ENCODE measurements at places on chromosomes 4 and X. TPM values are rescaled to one million over a fixed set of nuclear protein-coding genes. Genes with fewer than 3 reads are reported as not detected.
A peak's percentile ranks its signal among the peaks of the same experiment; 100 is the strongest.

DNA sequence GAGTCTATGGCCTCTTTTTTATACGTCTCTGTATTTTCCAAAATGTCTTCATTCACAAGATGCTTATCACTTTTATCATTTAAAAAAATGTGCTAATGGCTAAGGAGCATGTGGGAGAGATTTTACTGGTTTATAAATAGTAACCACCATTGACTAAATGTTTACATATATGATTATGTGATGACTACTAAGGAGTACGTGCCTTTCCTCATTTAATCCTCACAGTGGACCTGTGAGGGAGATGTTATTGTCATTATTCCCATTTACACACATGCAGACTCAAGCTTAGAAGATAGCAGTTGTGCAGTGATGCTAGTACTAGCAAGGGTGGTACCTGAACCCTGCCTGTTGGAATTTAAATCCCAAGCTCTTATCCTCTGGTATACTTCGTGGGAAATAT lies 2.4 kb downstream of the SRD5A3 start:
- H3K36me3 ChIP-seq = peaks cover 17% of the 10 kb centered on the region
- no peak for DNase-seq
- H3K4me3 ChIP-seq = peak overlapping the region; percentile 87

GRCh38 chrX:153057281-153057680 lies 1.0 kb downstream of the PNMA3 start:
- H3K4me3 ChIP-seq = no peak overlapping the region
- no peak overlapping the region for H3K27ac ChIP-seq
- no peaks in the 10 kb centered on the region for H3K36me3 ChIP-seq

GRCh38 chrX:45683914-45684313 lies 483.2 kb upstream of the DIPK2B start:
- H3K27me3 ChIP-seq = no peaks in the 10 kb centered on the region
- H3K36me3 ChIP-seq = no peaks in the 10 kb centered on the region
- no peak overlapping the region for H3K4me3 ChIP-seq
- H3K4me1 ChIP-seq = peaks cover 4% of the 10 kb centered on the region

- H3K27ac ChIP-seq = no peak overlapping the region
- DNase-seq = no peak
- H3K27me3 ChIP-seq = no peaks in the 10 kb centered on the region
- no peaks in the 10 kb centered on the region for H3K36me3 ChIP-seq
- no peaks in the 10 kb centered on the region for H3K4me1 ChIP-seq
Measured at GRCh38 chr4:35710343-35710742, 534.0 kb downstream of the ARAP2 start.

DNA sequence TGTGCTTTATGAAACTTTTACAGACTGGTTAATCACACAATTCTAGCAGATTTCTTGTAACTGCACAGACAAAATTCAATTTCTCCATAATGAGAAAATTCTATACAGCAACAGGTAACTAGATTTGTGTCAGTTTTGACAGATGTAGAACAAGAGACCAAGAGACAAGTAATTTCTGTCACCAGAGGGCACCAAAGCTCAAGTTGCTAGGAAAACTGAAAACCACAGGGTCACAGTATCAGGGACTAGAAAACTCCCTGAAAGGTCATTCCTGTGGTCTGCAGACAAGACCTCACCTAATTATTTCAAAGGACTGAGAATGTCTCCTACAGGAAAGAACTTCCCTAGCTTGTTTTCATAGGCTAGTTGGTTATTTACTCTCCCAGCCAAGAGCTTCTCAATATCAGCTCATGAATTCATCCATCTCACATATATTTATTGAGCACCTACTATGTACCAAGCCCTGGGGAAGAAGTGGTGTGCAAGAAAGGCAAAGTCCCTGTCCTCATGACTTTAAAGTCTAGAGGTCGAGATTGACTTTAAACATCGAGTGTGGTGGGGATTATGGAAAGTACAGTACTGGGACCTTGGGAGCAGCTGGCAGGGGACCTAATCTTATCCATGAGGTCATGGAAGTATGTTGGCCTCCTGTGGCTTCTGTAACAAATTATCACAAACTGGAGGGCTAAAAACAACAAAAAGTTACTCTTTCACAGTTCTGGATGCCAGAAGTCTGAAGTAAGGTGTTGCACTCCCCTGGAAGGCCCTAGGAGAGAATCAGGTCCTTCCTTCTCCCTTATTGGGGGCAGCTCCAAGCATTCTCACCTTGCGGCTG lies 47.8 kb upstream of the SETD7 start:
- H3K27ac ChIP-seq = no peak overlapping the region
- H3K4me3 ChIP-seq = no peak overlapping the region
- H3K4me1 ChIP-seq = peaks cover 15% of the 10 kb centered on the region
- peaks cover 12% of the 10 kb centered on the region for H3K27me3 ChIP-seq

DNA sequence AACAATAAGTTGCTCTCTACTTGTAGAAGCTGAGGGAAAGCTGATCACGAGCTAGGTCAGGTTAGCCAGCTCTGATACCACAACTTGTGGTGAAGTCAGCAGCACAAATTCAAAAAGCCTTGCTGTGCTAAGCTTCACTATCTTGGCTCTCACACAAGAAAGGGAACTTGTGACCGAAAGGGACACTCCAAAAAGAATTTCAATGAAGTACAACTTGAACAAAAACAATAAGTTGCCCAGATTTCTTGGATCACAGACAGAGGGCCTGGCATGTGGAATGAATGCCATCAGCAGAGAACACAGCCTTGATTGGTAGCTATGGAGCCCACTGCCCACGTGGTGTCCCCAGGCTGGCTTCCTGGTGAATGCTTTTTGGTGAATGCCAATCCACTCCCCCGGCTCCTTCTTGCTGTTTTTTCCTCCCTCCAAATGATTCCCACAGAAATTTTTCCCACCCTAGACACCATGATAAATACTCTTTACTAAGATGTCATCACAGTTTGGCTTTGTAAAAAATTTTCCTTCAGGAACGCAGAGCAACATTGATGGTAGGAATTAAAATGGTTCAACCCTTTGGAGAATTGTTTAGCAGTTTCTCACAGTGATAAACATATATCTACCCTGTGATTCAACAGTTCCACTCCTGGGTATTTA lies 82.6 kb downstream of the ANXA3 start:
- no peaks in the 10 kb centered on the region for H3K27me3 ChIP-seq
- DNase-seq = no peak
- H3K4me1 ChIP-seq = peaks cover 12% of the 10 kb centered on the region
- H3K4me3 ChIP-seq = no peak overlapping the region

GRCh38 chr4:8318509-8318908 lies 49.0 kb downstream of the HTRA3 start:
- H3K4me1 ChIP-seq = no peaks in the 10 kb centered on the region
- peaks cover 3% of the 10 kb centered on the region for H3K27me3 ChIP-seq
- H3K36me3 ChIP-seq = no peaks in the 10 kb centered on the region

DNA sequence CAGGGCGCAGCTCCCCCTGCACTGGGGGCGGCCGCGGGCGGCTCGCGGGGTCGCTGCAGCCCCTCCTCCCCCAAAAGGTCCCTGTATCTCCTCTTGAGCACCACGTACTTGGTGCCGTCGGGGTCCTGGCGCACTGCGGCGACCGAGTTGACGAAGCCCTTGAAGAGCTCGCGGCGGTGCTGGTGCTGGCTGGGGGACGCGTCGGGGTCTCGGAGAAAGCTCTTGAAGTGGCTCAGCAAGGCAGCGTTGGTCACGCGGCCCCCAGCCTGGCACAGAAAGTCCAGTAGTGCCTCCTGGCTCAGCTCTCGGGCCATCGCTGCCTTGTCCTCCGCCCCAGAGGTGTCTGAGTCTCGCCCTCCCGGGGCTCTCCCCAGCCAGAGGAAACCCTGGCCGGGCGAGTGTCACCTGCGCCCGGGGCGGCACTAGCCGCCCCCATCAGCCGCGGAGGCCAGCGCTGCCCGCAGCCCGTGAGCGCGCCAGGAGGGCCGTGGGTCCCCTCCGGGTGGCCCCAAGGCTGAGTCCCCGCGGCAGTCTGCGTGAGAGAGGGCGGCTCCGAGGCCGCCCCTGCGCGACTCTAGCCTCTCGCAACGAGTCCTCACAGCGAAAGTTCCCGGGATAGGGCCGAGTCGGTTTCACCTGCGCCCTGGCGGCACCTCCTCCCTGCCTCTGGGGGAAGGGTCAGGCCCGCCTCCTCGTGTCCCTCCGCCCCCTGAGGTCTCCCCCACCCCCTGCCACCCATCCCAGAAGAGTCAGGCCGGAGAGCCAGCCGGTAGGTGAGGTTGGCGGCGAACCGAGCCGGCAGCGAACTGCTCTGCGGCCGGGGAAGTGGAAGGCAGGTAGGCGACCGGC lies at the start of gene SOWAHB:
SOWAHB (minus strand) TSS at position 609 of the 849 bp plus-strand sequence; CDS start at position 314, 295 bp downstream.
- no peaks in the 10 kb centered on the region for H3K36me3 ChIP-seq
- peaks cover 9% of the 10 kb centered on the region for H3K4me1 ChIP-seq
- no peak within 1 kb of the TSS for H3K27ac ChIP-seq
- peaks cover 33% of the 10 kb centered on the region for H3K27me3 ChIP-seq
- peak within 1 kb of the TSS; percentile 61 for H3K4me3 ChIP-seq

The EPHA5 gene
- not detected for total RNA-seq

The MAGEA6 gene
- total RNA-seq = not detected

All from activated naive CD4-positive, alpha-beta T cell treated with anti-CD3 and anti-CD28 coated beads for 36 hours (primary cell).